ENCODE measurements at places on chromosomes 3 and 15.
A peak's percentile ranks its signal among the peaks of the same experiment; 100 is the strongest.

DNA sequence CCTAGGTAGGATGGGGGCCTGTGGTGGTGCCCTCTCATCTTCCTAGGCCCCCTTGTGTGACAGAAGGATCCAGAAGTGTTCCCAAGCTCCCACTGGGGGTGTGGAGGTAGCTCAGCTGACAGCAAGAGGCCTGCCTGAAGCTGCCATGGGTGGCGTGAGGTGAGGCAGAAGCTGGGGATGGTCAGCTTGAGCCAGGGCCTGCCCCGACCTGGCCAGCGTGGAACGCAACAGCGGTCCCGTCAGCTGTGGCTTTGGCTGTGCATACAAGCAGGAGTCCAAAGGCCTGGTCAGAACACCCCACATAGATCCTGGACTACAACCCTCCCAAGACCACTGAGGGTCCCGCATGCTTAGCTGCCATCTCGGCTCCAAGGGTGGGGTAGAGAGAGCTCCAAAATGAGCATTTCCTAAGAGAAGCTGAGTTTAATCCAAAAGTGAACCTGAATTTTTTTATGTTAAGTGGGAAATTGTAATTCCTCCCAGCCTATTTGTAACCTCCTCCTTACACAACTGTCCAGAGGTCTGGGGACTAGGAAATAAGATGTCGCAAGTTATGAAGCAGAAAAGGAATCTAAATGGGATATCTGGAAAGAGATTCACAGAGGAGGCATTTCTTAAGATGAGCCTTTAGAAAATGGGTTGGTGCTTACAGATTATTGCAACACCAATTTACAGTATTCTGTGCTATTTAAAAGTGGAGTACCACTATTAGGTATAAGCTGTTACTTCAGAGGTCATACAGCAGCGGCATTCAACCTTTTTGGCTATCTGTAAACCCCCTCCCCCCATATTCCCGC lies 9.9 kb upstream of the PLA2G4D start:
- no peak for DNase-seq

DNA sequence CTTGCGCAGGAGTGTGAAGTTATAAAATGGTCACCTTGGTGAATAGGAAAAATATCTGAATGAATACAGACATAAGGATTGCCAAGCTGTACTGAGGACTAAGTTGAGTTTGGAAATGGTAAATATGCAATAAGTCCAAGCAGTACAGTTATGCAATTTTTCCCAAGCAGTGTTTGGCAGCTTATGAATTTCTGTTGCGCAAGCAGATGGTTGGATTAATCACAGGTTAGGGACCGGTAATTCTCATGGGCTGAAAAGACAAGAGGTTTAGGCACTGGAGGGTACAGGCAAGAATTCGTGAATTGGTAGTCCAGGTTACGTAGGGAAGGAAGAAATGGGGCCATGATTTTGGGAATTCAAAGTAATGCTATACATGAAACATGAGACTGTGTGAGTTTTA lies 210.3 kb downstream of the RAP2B start:
- DNase-seq, result peak; percentile 90

- DNase-seq, result no peak
These were observed 25.6 kb downstream of the RPL22L1 start for GRCh38 chr3:170844377-170844776.

- DNase-seq, result peak; percentile 49
These were observed 79.1 kb upstream of the ABI3BP start for GRCh38 chr3:101072300-101072699.

DNA sequence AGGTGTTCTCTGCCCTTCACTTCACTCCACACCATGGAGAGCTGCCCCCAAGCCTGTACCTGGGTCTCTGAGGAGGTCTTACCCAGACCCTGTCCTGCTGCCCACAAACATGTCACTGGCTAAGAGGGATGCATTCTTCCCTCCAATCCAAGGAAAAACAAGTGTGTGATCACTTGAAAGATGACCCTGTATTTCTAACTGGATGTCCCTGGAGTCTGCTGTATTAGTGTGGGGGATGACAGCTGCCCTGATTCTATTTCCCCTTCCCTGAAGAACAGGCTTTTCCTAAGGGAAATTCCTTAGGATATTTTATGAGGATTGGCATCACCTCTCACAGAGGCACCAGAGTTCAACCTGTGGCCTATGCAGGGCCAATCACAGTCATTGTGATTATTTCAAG lies 55.0 kb upstream of the GATA2 start:
- DNase-seq, result no peak

GRCh38 chr15:94164202-94164807 lies 67.1 kb upstream of the MCTP2 start:
- DNase-seq, result peak; percentile 36

Data from choroid plexus epithelial cell (primary cell).